ENCODE measurements at places on chromosomes 12 and 14.

- DNase-seq: no peak
Measured at GRCh38 chr14:35088514-35088913, 33.3 kb downstream of the PPP2R3C start.

DNA sequence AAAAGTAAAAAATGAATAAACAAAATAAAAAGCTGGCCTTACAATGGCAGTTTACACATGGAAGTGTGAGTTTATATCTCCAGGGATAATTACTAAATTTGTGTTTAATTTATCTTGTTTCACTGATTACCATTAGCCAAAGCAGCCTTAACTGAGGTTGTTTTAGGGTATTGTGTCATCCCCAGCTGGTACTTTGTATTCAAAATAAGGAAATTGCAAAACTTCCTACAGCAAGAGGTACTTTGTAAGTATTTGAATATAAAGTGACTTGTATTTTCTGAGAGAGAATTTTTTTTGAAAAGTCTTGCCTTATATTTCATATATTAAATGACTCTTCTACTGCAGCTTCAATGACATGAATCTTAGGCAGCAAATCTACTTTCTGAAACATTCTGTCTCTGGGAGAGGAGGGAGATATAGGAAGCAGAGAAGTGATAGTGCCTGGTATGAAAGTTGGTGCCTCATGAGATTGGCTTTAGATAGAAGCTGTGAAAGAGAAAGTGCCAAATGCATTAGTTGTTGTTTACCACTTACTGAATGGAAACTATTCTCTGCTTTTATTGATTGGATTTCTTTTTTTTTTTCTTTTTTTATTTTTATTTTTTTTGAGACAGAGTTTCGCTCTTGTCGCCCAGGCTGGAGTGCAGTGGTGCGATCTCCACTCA, 6.7 kb downstream of the FNTB start:
- no peak for DNase-seq

DNA sequence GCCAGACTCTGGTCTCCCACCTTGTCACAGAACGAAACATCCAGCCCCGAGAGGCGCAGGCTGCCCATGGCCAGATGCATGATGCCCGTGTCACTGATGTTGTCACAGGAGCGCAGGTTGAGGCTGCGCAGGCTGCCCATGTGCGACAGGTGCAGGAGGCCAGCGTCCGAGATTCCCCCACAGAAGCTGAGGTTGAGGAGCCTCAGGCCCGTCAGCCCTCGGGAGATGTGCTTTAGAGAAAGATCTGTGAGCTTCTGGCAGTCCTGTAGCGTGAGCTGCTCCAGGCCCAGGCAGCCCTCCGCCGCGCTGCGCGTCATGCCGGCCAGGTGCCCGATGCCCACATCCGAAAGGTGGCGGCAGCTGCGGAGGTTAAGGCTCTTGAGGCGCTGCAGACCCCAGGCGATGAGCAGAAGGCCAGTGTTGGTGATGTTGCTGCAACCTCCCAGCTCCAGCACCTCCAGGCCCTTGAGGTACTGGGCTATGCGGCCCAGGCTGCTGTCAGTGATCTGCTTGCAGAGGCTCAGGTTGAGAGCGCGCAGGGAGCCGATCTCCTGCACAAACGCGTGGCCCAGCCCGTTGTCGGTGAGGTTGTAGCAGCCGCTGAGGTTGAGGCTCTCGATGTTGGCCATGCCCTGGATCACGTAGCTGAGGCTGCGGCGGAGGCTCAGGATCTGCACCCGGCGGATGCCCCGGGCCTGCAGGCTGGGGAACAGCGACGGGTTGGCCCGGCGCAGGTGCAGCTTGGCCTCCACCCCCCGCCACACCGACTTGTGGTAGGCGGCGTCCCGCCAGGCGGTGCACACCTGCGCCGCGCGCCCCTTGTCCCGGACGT, 991 bp downstream of the FBXL14 start:
- no peak for DNase-seq

DNA sequence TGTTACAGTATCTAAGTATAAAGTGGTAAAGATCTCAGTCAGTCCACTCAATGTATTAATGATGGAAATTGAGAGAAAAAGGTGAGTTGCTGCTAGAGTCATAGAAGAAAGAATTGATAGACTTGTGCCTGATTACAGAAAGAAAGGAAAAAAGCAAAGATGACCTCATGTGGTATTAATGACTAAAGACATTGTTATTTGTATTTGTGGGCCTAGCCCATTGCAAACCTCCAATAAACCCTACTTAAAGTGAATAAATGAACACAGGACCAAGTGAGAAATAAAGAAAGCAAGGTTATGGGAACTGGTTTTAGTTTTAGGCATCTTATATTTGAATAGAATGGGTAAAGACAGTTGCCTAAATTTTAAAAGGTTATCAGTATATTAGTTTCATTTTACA, 105.5 kb downstream of the SYT1 start:
- DNase-seq: no peak

GRCh38 chr14:98470663-98471062, 801.3 kb downstream of the BCL11B start:
- DNase-seq: no peak

DNA sequence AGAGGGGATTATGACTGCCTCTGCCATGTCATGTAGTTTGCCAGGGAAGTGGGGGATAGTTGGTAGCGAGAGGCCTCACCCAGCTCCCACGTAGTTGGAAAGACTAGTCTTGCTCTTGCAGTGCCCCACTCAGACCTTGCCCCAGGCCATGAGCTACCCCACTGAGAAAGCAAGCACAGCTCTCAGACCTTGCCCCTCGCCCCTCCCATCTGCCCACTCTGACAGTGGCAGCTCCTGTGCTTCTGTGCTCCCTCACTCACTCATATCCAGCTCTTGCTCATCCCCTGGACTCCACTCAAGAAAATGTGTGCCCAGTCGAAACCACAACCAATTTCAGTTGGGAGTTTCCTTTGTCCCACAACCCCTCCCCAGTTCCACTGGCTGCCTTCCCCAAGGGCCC, 55.5 kb upstream of the BDKRB2 start:
- no peak for DNase-seq

DNA sequence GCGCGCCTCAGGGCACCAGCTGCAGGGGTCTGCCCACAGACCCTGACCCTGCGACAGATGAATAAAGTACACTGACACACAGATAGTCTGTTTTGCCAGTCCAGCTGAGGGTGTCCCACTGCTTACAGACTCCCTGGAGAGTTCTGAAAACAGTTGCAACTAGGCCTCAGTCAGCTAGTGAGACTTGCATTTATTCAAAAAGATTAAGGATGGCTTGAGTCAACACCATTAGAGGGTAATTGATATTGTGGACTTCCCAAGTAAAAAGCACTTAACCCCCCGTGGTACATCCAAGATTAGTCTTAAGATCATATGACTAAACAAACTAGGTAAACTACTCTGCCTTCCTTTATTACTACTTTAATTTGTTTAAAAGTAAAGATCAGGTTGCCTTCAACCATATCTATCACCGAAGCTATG, 11.1 kb upstream of the PSEN1 start:
- DNase-seq: no peak

GRCh38 chr12:47075192-47076084, 4.0 kb upstream of the PCED1B start:
- no peak for DNase-seq

GRCh38 chr12:41468756-41469155, 280.6 kb downstream of the PDZRN4 start:
- DNase-seq: no peak

- DNase-seq: no peak
Measured at GRCh38 chr12:104485651-104486362, 29.1 kb downstream of the CHST11 start.

- DNase-seq: no peak
Measured at GRCh38 chr12:29725587-29726320, 58.0 kb downstream of the TMTC1 start.

DNA sequence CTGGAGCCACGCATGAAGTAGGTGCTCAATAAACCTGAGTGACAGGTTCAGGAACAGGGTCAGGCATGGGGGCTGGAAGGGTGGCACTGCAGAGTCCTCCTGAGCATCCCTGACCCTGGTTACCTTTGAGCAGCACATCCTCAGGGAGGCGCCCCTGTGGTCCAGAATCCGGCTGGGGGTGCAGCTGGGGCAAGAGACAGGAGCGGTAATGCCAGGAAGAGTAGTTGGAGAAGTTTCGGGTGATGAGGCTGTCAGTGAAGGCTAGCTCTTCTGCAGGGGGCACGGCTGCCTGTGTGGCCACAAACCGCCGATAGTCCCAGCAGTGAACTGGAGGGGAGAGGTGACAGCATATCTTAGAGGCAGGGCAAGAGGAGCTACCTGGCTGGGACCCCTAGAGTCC, 2.0 kb downstream of the RABGGTA start:
- DNase-seq: no peak

DNA sequence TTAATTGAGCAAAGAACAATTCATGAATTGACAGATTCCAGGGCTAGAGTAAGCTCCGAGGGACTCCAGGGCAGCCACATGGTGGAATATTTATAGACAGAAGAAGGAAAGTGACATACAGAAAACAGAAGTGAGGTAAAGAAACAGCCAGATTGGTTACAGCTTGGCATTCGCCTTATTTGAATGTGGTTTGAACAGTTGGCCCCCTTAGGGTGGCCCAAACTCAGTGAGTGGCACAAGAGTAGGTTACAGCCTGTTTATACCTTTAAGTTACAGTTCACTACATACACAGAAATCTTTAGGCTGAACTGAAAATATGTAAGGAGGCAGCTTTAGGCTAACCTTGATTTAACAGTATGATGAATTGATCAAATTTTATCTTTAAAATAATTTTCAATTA, 174.5 kb upstream of the CNOT2 start:
- DNase-seq: no peak

DNA sequence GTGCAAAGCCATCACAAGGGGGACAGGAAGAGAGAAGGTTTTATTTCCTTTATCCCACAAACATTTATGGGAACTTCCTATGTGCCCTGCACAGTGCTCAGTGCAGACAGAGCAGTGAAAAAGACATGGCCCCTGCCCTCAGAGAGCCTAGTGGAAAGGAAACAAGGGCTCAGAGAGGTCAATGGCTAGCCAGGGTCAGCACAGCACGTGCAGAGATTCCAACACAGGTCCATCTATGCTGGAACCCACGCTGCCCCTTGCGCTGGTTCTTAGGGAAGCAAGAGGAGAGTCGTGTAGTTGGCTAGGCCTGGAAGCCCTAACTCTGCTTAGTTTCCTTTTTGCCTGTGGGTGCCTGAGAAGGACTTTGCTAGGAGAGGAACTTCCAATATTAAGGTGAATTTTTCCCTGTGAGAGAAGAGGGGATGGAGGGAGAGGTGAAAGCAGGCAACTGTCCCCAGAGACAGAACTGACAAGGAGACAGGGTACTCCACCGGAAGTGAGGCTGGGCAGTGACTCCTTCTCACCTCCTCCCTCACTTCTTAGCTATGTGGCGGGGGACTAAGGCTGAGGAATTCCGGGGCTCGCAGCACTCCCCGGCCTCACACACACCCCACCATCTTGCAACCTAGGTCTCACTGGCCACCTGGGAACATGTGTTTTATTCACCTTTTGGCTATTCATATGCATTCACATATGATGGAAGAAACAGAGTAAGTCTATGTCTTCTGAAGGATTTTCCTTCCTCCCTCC, 12.1 kb upstream of the GPX2 start:
- no peak for DNase-seq

Measured in activated CD8-positive, alpha-beta memory T cell treated with anti-CD3 and anti-CD28 coated beads for 1 hour (primary cell).